ENCODE measurements at places on chromosomes 3 and 15.

DNA sequence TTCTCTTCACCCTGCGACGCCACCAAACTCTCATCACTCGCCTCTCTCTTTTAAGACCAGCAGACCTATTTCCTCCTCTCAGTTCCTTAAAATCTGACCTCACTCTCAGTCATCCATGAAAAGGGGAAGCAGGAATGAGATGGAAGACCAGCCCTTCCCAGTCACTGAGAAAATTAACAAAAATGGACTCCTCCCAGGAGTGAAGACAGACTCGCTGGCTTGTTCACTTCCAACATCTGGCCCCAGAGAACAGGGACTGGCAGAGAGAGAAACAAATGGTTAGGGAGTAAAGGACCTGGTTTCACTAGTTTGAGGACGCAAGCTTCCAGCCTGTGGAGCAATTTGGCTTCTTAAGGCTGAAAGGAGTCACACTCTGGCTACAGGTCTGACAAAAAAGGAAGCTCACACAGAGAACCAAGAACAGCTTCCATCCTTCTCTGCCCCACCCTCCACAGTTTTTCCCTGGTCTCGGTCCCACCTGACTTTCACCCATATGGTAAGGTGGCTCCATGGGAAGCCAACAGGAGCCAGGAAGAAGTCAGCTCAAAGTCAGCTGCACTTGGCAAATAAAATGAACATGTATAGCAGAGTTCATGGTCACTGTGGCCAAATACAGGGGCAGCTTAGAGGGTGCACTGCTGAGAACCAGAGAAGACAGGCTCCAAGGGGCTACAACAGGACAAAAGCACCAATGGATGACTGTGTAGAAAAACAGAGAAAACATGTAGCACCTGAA, 57.2 kb downstream of the ITGB5 start:
- H3K27ac ChIP-seq: no peak overlapping the region
- H3K4me3 ChIP-seq: no peak overlapping the region
- H3K36me3 ChIP-seq: no peaks in the 10 kb centered on the region
- peaks cover 28% of the 10 kb centered on the region for H3K27me3 ChIP-seq

- no peak overlapping the region for H3K27ac ChIP-seq
- peaks cover 31% of the 10 kb centered on the region for H3K27me3 ChIP-seq
- H3K36me3 ChIP-seq: peaks cover 2% of the 10 kb centered on the region
- peaks cover 8% of the 10 kb centered on the region for H3K4me1 ChIP-seq
These were observed 2.6 kb upstream of the NEO1 start for GRCh38 chr15:73049564-73050215.

- no peak overlapping the region for H3K27ac ChIP-seq
- no peak overlapping the region for H3K4me3 ChIP-seq
- DNase-seq: no peak
- H3K4me1 ChIP-seq: no peaks in the 10 kb centered on the region
These were observed 341.5 kb downstream of the THSD4 start for GRCh38 chr15:71456811-71457210.

- H3K27me3 ChIP-seq: peaks cover 4% of the 10 kb centered on the region
- no peak overlapping the region for H3K4me3 ChIP-seq
- H3K27ac ChIP-seq: no peak overlapping the region
- no peaks in the 10 kb centered on the region for H3K36me3 ChIP-seq
- no peak for DNase-seq
These were observed 42.2 kb downstream of the SRGAP3 start for GRCh38 chr3:9207116-9207763.

DNA sequence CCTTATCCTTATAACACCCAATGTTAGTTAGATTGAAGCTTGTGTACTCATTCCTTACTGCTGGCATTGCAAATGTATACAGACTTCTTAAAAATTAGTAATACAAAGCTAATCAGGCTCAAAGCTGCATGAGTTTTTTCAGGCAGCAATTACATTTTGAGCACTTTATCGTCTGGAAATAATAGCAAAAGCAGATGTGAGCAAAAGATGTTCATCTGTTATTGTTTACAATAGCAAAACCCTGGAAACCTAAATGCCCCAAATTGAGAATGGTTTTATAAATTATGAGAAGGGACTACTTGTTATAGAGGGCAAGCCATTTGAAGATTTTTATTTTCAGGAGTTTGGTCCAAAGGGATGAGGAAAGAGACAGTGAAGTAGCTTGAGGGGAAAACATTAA, 126.4 kb downstream of the GADL1 start:
- no peak overlapping the region for H3K4me3 ChIP-seq
- no peak for DNase-seq
- H3K4me1 ChIP-seq: peaks cover 14% of the 10 kb centered on the region
- H3K27ac ChIP-seq: no peak overlapping the region

GRCh38 chr15:87907676-87908446, 348.7 kb downstream of the NTRK3 start:
- no peak overlapping the region for H3K4me3 ChIP-seq
- H3K27me3 ChIP-seq: no peaks in the 10 kb centered on the region
- H3K27ac ChIP-seq: no peak overlapping the region
- no peaks in the 10 kb centered on the region for H3K36me3 ChIP-seq
- no peaks in the 10 kb centered on the region for H3K4me1 ChIP-seq

Measured in activated T-helper 1 cell treated with anti-CD3 and anti-CD28 coated beads, Interleukin-12 subunit alpha, Interleukin-12 subunit beta, Interleukin-2, Interleukin-4 antibody, amounts not matched to agents 30 ng/mL and 10 ng/mL and 1 ng/mL, durations not matched to agents 14 hours and 24 hours and 36 hours (primary cell).